ENCODE measurements at places on chromosomes 16 and 17.

DNA sequence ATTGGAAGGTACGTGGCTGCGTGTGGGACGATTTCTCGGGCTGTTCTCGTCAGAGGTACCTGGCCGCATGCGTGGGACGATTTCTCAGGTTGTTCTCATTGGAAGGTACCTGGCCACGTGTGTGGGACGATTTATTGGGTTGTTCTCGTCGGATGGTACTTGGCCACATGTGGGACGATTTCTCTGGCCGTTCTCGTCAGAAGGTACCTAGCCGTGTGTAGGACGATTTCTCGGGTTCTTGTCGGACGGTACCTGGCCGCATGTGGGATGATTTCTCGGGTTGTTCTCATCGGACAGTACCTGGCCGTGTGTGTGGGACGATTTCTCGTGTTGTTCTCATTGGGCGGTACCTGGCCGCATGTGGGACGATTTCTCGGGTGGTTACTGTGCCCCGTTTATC is 50.1 kb upstream of the GNG13 start:
- DNase-seq: no peak

- DNase-seq: no peak
Observed at GRCh38 chr16:29807426-29808218, 1.3 kb downstream of the MAZ start.

DNA sequence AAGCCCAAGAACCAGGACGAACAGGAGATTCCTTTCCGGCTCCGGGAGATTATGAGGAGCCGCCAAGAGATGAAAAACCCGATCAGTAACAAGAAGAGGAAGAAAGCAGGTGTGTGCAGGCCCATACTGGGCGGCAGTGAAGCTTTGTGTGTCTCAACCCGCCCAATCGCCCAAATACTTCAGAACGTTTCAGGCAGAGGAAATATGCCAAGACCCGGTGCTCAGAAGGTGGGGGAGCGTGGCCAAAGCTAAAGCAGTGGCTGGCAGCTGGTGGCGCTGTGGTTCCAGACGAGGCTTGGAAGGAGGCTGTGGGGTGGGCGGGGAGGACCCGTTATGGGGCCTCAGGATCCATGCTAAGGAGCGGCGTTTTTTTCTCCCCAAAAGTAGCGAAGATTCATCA is 1.2 kb downstream of the CCDC137 start:
- DNase-seq: no peak

- no peak for DNase-seq
Observed at GRCh38 chr16:77213542-77214106, 14.4 kb downstream of the SYCE1L start.

- DNase-seq: no peak
Observed at GRCh38 chr16:8655184-8655717, 19.2 kb upstream of the ABAT start.

- DNase-seq: no peak
Observed at GRCh38 chr17:42698736-42699414, 16.5 kb downstream of the CNTNAP1 start.

DNA sequence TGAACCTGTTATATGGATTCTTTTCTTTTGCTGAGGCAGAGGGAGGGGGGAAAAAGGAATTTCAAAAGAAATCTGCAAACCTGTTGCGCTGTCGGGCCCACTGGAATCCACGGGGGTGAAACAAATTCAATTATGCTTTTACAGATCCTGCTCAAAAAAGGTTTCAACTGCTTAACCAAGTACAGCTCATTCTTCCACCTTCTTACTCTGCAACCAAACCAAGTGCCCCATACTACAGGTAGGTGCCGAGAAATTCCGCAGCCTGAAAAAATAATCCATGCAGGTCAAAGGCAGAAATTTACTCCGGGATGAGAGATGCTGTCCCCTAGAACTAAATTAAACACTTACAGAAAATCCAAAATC is 416 bp downstream of the RNF43 start:
- DNase-seq: no peak

- peak; percentile 72 for DNase-seq
Observed at GRCh38 chr17:1648173-1648962, 1.3 kb downstream of the RILP start.
